GM10248 (cell line): ENCODE measurements at places on chromosomes 6 and 20.

DNA sequence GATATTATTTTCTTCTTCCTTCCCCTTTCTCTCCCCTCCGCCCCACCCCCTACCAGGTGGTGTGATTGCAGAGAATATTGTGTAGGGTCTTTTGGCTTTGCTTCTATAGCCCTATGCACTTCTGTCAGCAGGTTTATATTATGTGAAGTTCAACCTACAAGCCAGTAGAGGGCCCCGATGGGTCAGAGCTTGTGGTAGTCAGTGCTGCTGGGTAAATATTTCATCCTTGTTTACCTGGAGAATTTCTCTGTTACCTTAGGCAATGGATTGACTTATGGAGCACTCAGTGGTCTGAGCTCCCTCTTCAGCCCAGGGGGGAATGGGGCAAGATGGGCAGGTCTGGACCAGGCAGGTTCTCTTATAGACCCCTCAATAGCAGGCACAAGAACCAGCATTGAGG lies 720.9 kb downstream of the GRIK2 start:
- DNase-seq = no peak

GRCh38 chr6:4018171-4018923 lies 60.6 kb downstream of the FAM217A start:
- peak; percentile 93 for DNase-seq

DNA sequence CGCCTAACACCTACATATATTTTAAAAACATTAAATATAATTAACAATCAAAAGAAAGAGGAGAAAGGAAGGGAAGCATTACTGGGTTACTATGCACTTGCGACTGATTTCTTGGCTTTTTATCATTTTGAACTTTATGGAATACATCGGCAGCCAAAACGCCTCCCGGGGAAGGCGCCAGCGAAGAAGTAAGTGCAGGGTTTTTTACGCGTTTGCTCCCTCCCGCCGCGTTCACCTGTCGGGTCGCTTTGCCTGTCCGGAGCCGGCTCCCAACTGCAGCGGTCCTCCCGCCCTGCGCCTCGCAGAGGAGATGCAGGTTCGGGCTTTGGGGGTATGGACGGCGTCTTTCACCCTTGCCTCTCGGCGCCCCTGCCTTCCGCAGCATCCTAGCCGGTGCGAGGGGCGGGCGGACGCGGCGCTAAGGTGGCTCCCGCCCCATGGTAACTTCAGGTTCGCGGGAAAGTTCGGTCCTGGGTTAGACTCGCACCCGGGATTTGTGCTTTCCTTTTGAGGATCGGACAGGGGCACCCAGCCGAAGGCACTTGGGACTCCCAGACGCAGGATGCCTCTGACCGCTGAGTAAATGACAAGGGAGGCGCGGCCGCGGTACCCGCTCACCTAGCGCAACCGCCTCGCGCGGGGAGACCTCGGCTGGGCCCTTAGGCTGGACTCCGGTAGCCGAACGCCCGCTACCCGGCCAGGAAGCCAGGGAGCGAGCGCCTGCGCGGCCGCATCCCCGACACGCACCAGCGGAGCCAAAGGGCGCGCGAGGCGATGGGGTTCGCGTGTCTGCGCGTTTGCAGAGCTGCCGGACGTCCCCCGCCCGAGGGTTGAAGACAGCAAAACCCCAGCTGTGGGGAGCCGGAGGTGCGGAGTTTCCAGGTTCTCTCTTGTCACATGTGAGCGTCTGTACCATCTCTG lies 891 bp downstream of the RSPO3 start:
- DNase-seq = peak; percentile 50

- no peak for DNase-seq
Observed at GRCh38 chr6:70028246-70028645, 161.9 kb downstream of the COL19A1 start.

- DNase-seq = no peak
Observed at GRCh38 chr6:90338409-90338808, 41.8 kb upstream of the BACH2 start.

DNA sequence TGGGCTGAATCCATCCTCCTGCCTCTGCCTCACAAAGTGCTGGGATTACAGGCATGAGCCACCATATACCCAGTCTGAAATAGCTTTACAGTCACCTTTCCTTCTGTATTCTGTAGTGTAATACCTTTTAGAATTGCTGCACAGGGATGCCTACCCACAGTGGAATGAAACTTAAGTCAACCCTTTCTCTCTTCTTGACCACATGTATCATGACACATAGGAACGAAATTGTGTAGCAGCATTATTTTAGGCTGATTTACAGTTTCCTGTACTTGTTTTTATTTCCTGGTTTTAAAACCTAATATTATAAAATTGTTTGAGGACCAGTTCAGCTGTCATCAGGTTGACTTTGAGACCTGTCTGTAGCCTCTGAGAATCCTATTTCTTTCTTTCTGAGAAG lies 297.8 kb downstream of the ZFAND3 start:
- DNase-seq = no peak

DNA sequence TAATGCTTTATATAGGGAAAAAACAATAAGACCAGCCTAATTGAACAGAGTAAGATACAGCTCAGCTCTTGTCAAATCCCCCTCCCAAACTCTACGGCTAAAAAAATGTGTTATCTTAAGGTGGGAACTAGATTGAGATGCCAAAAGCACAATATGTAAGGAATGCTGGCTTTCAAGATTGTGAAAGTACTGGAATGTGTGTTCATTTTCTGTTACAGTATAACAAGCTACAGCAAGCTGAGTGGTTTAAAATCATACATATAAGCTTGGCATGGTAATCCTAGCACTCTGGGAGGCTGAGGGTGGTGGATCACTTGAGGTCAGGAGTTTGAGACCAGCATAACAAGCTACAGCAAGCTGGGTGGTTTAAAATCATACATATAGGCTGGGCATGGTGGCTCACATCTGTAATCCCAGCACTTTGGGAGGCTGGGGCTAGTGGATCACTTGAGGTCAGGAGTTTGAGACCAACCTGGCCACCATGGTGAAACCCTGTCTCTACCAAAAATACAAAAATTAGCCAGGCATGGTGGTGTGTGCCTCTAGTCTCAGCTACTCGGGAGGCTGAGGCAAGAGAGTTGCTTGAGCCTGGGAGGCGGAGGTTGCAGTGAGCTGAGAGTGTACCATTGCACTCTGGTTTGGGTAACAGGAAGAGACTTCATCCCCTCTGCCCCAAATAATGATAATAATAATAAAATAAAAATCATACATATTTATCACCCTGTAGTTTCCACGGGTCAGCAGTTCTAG lies 297.7 kb downstream of the DOK5 start:
- no peak for DNase-seq

GRCh38 chr6:22334778-22335177 lies 37.9 kb upstream of the PRL start:
- peak; percentile 19 for DNase-seq

DNA sequence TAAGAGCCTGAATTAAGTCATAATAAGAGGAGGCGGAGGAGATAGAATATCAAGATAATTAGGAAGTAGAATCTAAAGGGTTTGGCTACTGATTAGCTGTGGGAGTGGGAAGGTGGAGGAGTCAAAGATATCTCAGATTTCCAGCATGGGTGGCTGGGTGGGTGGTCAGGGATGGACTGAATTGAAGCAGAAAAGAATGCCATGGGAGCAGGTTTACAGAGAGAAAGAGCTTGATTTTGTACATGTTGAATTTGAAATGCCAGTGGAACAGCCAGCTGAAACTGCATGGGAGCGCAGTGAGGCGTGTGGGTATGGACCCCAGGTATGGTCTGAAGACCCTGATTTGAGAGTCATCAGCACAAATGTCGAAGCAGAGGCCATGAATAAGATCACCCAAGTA lies 1.4 kb upstream of the HLA-DMA start:
- DNase-seq = no peak

- no peak for DNase-seq
Observed at GRCh38 chr20:23148731-23149570, 62.8 kb upstream of the CD93 start.

GRCh38 chr20:21324126-21324525 lies 21.0 kb downstream of the XRN2 start:
- no peak for DNase-seq

GRCh38 chr6:144292372-144292771 lies 7.2 kb downstream of the UTRN start:
- no peak for DNase-seq

DNA sequence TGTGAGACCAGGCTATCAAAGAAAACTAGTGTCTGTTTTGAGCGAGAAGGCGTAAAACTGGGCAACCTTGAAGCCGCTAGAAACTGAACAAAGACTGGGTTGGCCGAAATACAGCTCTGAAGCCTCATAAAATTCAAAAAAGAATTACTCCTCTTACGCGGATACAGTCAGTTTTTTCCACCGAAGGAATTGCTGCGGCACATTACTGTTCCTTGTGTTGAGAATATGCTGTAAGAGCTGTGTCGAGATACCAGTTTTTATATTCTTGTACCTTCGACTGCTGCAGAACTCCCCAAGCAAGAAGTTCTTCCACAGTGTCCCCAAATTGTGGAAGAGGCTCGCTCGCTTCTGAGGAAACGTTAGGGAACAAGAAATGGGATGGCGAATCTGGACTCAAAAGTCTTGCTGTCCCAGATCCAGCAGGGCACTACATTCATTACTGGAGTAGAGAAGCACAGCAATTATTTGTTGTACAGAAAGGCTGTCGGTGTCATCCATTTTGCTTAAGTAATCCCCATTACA lies 523 bp upstream of the COX7A2 start:
- no peak for DNase-seq

DNA sequence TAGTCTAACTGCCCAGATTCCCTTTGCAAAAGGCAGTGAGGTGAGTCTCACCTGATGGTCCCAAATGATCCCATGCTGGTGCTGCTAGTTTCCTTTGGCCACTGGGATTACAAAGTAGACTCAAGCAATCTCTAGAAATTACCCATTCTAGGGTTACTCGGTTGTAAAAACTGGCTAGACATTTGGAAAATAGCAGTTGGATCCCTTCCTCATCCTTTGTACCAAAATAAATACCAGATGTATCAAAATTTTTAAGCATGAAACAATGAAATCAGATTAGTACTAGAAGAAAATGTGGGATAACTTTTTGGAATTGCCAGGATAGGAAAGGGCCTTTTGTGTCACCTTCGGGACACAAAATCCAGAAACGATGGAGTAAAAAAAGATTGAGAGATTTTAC lies 112.9 kb upstream of the TOP1 start:
- no peak for DNase-seq

- no peak for DNase-seq
Observed at GRCh38 chr6:79302341-79302740, 67.9 kb upstream of the HMGN3 start.

GRCh38 chr6:63516186-63516944 lies 55.9 kb upstream of the LOC128125822 start:
- DNase-seq = no peak

DNA sequence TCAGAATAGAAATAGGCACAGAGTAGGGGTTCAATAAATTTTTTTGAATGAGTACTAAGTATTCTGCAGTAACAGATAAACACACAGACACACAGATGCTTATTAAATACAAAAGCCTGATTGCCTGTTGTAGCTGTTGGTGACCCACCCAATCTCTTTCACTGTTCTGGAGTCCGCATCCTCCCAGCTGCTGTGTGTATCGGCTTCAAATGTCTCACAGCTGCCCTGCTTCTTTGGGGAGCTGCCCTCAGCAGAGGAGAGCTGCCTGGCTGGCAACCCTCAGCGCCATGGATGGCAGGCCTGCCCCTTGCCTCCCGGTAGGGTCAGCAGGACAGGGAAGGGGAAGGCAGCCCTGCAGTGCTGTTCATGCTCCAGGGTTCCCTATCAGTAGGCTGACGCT lies 85.9 kb upstream of the PRND start:
- DNase-seq = no peak

GRCh38 chr6:72524011-72524645 lies 97.7 kb upstream of the KCNQ5 start:
- DNase-seq = no peak

DNA sequence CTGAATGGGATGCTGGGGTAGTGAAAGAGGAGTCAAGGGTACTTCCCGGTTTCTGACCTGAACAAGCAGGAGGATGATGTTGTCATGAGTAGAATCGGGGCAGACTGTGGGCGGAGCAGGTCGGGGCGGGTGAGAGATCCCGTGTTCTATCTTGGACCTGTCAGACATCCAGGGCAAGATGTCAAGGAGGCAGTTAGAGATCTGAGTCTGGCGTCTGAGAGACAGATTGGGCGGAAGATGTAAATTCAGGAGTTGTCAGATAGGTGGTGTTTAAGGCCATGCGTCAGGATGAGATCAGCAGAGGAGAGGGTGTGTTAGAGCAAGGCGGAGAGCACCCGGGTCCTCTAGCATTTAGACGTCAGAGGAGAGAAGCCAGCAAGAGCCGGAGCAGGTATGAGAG lies 115.5 kb downstream of the DLGAP4 start:
- DNase-seq = no peak

DNA sequence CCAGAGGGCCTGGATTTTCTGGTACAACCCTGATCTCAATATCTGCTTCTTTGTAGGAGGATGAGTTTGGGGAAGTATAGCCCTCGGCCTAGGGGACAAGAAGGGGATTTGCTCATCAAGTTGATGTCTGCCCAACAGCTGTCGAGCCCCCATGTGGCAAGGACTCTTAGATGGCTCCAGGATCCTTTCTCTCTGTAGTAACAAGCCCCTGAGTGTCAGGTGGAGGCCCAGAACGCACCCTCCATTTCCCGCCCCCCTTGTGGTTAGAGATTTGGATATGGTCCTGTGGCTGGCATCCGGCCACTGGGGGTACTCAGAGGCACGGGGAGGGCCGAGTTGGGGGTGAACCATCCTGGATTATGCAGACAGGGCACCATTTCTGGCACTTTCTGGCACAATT lies 50.1 kb downstream of the CTCFL start:
- no peak for DNase-seq

- no peak for DNase-seq
Observed at GRCh38 chr6:163249651-163250101, 164.8 kb upstream of the QKI start.

DNA sequence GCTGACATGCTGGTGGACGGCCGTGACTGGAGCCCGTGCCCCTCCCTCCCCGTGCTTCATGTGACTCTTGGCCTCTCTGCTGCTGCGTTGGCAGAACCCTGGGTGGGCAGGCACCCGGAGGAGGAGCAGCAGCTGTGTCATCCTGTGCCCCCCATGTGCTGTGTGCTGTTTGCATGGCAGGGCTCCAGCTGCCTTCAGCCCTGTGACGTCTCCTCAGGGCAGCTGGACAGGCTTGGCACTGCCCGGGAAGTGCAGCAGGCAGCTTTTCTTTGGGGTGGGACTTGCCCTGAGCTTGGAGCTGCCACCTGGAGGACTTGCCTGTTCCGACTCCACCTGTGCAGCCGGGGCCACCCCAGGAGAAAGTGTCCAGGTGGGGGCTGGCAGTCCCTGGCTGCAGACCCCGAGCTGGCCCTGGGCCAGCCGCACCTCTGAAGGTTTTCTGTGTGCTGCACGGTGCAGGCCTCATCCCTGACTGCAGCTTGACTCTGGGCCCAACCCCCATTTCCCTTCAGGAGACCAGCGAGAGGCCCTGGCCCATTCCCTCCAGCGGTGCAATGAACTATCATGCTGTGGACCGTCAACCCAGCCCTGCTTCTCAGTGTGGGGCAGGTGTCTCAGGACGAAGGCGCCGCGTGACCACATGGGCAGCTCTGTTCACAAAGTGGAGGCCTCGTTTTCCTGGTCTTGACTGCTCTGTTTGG lies 8.1 kb downstream of the NPBWR2 start:
- no peak for DNase-seq

GRCh38 chr6:73898599-73898998 lies 202.6 kb downstream of the CD109 start:
- DNase-seq = no peak

GRCh38 chr6:149372062-149372461 lies 28.0 kb upstream of the SUMO4 start:
- DNase-seq = no peak
